ENCODE measurements at places on chromosomes 16 and 17.
A peak's percentile ranks its signal among the peaks of the same experiment; 100 is the strongest.

DNA sequence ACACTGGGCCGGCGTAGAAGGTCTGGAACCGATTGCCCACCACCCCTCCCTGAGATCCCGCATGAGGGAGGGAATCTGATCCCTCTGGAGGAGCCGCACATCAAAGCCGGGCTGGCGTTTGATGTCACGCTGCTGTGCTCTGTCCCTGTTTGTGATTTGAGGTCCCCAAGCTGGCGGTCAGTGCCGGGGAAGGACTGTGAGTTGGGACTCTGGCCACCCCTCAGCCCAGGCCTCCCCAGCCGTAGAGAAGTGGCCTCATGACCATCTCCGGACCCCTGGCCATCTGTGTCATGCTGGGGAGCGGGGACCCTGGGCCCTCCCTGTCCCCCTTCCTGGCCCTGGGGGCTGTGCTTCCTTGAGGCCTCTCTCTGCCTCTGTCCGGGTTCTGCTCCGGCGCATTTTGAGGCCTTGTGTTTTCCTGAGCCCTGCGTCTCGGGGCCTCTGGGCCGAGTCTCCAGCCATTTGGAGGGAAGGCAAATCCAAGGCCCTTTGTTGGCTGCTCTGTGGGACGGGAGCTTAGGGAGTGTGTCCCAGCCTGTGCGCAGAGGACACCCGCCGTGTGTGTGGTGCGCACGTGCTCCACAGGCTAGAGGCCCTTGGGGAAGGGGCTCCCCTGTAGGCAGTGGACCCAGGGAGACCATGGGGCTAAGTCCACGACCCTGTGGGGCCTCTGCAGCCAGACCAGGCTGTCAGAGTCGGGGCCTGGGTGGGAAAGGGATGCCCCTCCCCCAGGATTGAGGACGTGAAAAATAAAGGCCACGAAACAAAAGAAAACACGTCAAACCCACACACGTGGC, 15.1 kb downstream of the ASPSCR1 start:
- H3K27ac ChIP-seq = no peak overlapping the region
- H3K27me3 ChIP-seq = no peaks in the 10 kb centered on the region
- peaks cover 1% of the 10 kb centered on the region for H3K36me3 ChIP-seq
- H3K4me3 ChIP-seq = no peak overlapping the region

DNA sequence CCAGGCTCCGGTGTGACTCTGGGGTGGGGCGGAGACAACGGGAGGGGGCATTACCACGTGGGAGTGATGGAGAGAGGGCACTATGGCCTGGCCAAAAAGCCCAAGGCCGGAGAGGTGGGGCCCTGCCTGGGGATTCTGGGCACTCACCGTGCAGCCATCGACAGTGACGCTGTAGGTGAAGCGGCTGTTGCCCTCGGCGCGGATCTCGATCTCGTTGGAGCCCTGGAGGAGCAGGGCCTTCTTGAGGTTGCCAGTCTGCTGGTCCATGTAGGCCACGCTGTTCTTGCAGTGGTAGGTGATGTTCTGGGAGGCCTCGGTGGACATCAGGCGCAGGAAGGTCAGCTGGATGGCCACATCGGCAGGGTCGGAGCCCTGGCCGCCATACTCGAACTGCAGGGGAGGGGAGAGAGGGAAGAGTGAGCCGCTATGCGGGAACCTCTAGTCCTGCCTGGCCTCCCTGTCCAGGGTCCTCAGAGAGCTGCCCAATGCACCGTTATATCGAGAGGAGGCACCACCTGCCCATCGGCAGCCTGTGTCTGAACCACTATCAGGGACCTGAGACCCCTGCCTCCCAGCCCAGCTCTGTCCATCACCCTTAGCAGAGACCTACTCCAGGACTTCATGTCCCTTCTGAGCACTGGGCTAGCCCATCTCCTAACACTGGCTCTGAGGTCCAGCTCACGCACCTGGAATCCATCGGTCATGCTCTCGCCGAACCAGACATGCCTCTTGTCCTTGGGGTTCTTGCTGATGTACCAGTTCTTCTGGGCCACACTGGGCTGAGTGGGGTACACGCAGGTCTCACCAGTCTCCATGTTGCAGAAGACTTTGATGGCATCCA, 15.6 kb downstream of the COL1A1 start:
- H3K27me3 ChIP-seq = no peaks in the 10 kb centered on the region
- no peak for DNase-seq
- H3K27ac ChIP-seq = no peak overlapping the region
- H3K4me1 ChIP-seq = peaks cover 11% of the 10 kb centered on the region

- no peak overlapping the region for H3K27ac ChIP-seq
- no peaks in the 10 kb centered on the region for H3K27me3 ChIP-seq
- H3K4me3 ChIP-seq = no peak overlapping the region
- peaks cover 37% of the 10 kb centered on the region for H3K36me3 ChIP-seq
- no peak for DNase-seq
Measured at GRCh38 chr17:1067282-1067956, 70.5 kb downstream of the TIMM22 start.

- H3K27ac ChIP-seq = peak overlapping the region; percentile 51
- H3K27me3 ChIP-seq = no peaks in the 10 kb centered on the region
- DNase-seq = peak; percentile 46
- peaks cover 38% of the 10 kb centered on the region for H3K4me1 ChIP-seq
Measured at GRCh38 chr16:680967-681745, 946 bp downstream of the STUB1 start.

GRCh38 chr17:35716173-35716572, 15.3 kb upstream of the RASL10B start:
- H3K27me3 ChIP-seq = no peaks in the 10 kb centered on the region
- no peak overlapping the region for H3K4me3 ChIP-seq
- H3K4me1 ChIP-seq = peaks cover 10% of the 10 kb centered on the region
- DNase-seq = no peak
- peaks cover 37% of the 10 kb centered on the region for H3K36me3 ChIP-seq

GRCh38 chr17:75601057-75601987, 13.7 kb downstream of the MYO15B start:
- no peaks in the 10 kb centered on the region for H3K27me3 ChIP-seq
- no peaks in the 10 kb centered on the region for H3K36me3 ChIP-seq
- DNase-seq = peak; percentile 75
- no peak overlapping the region for H3K4me3 ChIP-seq

- H3K4me3 ChIP-seq = no peak overlapping the region
- no peak for DNase-seq
- peaks cover 7% of the 10 kb centered on the region for H3K4me1 ChIP-seq
- no peak overlapping the region for H3K27ac ChIP-seq
- H3K36me3 ChIP-seq = peaks cover 6% of the 10 kb centered on the region
- H3K27me3 ChIP-seq = peaks cover 5% of the 10 kb centered on the region
Measured at GRCh38 chr16:90046971-90047713, 27.9 kb upstream of the DBNDD1 start.

- peaks cover 2% of the 10 kb centered on the region for H3K27me3 ChIP-seq
- no peaks in the 10 kb centered on the region for H3K36me3 ChIP-seq
- no peak overlapping the region for H3K4me3 ChIP-seq
- DNase-seq = no peak
- peaks cover 4% of the 10 kb centered on the region for H3K4me1 ChIP-seq
- H3K27ac ChIP-seq = no peak overlapping the region
Measured at GRCh38 chr17:83156408-83156807, 77.0 kb downstream of the METRNL start.

- H3K4me1 ChIP-seq = peaks cover 5% of the 10 kb centered on the region
- no peak overlapping the region for H3K27ac ChIP-seq
Measured at GRCh38 chr17:2184993-2185931, 118.3 kb downstream of the SMG6 start.

DNA sequence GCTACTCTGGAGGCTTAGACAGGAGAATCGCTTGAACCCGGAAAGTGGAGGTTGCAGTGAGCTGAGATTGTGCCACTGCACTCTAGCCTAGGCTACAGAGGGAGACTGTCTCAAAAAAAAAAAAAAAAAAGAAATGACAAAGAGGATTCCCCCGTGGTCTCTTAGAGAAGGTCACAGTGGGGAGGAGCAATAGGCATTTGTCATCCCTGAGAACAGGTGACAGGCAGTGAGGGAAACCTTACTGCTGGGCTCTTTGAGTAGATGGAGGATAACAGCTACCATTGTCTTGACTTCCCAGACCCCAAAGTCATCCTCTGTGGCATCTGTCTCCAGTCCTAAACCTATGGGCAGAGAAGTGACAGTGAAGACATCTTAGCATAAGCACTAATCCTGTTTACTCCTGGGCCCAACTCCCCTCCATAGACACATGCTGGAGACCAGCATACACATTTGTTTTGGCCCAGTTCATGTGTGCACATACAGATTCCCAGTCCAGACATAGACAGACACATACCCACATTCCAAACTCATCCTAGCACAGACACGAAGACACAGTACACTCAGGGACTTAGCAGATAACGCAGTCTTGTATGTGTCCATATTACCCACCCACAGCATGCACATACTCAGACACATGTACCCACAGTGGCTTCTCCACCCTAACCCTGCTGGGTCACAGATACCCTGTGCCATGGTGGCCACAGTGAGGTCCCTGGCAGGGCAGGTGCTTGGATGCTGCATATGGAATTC, 2.7 kb downstream of the ESRP2 start:
- no peak overlapping the region for H3K4me3 ChIP-seq
- H3K27ac ChIP-seq = no peak overlapping the region
- DNase-seq = no peak
- peaks cover 23% of the 10 kb centered on the region for H3K4me1 ChIP-seq
